ENCODE measurements at places on chromosomes 1 and 21. TPM values are rescaled to one million over a fixed set of nuclear protein-coding genes. Genes with fewer than 3 reads are reported as not detected.

DNA sequence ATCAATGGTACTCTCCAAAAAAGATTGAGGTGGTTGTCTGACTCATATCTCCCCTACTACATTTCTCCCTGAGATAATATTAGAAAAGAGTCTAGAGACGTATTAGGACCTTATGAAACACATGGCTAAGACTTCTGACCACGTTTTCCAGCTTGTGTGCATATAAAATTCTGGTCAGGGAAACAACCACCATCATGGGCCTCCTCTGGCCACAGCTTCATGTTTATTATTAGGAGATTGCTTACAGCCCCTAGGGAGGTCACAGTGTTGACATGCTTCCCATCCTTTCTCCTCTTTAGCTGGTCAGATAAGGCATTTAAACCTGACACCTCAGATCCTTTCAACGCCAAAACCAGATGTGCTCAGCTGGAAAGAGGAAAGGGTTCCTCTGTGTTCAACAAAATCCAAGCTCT is 620.2 kb downstream of the PLPP3 start:
- no peaks in the 10 kb centered on the region for H3K36me3 ChIP-seq
- DNase-seq, result no peak
- H3K27ac ChIP-seq, result no peak overlapping the region
- H3K27me3 ChIP-seq, result no peaks in the 10 kb centered on the region

DNA sequence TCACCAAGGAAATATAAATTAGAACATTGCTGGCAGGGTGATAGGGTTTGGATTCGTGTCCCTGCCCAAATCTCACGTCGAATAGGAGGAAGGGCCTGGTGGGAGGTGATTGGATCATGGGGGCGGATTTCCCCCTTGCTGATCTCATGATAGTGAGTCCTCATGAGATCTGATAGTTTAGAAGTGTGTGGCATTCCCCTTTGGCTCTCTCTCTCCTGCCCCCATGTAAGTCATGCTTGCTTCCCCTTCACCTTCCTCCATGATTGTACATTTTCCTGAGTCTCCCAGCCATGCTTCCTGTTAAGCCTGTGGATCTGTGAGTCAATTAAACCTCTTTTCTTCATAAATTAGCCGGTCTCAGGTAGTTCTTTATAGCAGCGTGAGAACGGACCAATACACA is 60.6 kb downstream of the VPS26C start:
- no peak overlapping the region for H3K27ac ChIP-seq
- DNase-seq, result no peak
- no peak overlapping the region for H3K4me3 ChIP-seq
- no peaks in the 10 kb centered on the region for H3K27me3 ChIP-seq
- H3K4me1 ChIP-seq, result peaks cover 6% of the 10 kb centered on the region
- H3K36me3 ChIP-seq, result peaks cover 8% of the 10 kb centered on the region

DNA sequence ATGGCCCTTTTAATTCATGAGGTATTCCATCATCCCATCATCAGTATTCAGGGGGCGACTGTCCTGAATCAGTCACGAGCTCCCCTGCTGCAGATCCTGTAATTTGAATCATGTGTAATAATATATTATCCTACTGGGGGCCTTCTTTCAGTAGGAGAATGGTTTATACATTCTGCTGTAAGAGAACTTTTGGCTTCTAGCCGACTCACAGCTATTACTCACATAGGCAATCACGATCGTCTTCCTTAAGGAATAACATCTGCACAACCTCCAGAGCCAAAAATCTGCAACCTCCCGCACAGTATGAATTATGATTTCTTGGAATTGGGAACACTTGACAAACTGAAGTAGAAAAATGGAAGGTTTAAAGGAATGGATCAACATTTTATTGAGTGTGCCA is 343.0 kb downstream of the USP25 start:
- H3K4me1 ChIP-seq, result no peaks in the 10 kb centered on the region
- no peak overlapping the region for H3K27ac ChIP-seq
- H3K27me3 ChIP-seq, result no peaks in the 10 kb centered on the region
- H3K36me3 ChIP-seq, result no peaks in the 10 kb centered on the region
- DNase-seq, result no peak

- no peaks in the 10 kb centered on the region for H3K27me3 ChIP-seq
- no peak for DNase-seq
- no peaks in the 10 kb centered on the region for H3K36me3 ChIP-seq
- H3K4me1 ChIP-seq, result no peaks in the 10 kb centered on the region
Observed at GRCh38 chr1:170596701-170597100, 64.7 kb downstream of the GORAB start.

GRCh38 chr21:31489726-31490125 is 145.7 kb upstream of the TIAM1 start:
- H3K4me1 ChIP-seq, result no peaks in the 10 kb centered on the region
- no peaks in the 10 kb centered on the region for H3K27me3 ChIP-seq
- no peak for DNase-seq
- H3K27ac ChIP-seq, result no peak overlapping the region

The SPRR1B gene
- not detected for total RNA-seq

The KRTAP19-8 gene
- total RNA-seq, result not detected

The MORC3 gene
- 108 TPM for total RNA-seq

The PLA2G2D gene
- not detected for total RNA-seq
